ENCODE measurements at places on chromosomes 5 and 9.
A peak's percentile ranks its signal among the peaks of the same experiment; 100 is the strongest.

DNA sequence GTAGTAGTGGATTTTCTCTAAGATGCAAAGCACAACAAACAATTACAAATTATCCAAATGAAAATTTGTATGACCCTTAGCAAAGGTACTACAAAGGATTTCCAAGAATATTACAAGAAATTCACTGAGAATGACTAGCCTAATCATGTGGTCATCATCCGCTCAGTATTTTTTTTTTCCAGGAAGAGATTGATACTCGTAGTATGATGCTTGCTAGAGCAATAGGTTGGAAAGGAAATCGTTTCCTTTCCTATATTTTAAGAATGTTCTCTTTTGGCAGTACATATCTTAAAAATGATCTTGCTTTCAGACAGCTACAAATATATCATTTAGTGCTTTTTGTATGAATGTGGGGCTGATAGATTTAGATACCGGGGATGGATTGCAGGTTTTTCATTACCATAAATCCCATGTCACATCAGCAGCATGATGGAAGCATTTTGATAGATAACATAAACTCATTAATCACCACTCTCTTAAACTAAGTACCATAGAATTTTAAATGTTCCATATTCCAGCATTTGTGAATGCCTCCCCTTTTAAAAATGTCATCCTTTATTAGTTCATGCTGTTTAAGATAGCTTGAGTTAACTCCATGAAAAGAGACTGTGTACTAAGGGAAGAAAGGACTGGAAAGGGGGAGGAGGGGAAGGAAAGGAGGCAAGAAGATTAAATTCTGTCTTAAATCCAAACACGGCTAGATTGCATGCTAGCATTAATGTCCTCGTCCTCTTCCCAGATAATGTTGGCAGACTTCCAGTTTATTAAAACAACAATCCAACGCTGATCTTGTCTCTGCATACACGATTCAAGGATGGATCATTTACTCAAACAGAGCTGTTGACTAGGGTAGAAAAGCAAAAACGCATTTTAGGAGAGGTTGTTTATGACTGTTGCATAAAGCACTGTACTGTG is 311.7 kb upstream of the ZNF608 start:
- DNase-seq: peak; percentile 5

DNA sequence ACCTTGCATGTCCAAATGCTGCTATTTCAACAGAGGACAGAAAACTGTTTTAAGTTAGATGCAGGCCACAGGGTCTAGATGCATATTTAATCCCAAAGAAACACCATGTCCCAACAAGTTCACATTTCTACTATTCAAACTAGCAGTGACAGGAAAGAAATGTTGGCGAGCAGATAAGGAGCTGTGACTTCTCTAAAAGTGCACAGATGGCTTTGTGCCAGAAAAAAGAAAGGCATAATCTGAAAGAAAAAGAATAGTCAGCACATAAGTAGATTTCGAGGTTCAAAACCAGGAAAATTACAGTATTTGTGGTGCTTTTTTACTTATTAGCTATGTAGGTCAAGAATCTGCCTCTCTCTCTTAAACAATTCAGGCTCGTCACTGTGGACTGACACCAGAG is 178.3 kb downstream of the DNAH5 start:
- no peak for DNase-seq

DNA sequence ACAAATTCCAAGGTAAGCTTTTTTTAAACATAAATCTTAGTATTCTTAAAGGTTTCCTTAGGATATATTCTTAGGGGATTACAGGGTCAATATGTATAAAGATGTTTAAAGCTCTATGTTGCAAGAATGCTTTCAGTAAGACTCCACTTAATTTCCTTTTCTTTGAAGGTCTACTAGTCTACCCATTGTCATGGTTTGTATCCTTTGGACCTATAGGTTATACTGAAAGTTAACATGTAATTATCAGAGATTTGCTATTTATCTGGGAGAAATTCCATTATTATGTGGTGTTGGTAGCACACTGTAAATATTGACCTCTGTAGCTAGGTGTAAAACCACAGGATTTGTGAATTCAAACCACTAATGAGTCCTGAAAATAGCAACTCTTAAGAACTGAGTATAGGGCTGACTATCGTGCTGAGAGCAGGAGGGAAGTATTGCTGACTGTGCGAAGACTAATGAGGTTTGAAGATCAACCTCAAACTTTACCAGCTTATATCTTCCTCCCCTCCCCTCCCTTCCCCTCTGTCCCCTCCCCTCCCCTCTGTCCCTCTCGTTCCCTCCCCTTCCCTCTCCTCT is 85.6 kb downstream of the GADD45G start:
- DNase-seq: no peak

- DNase-seq: no peak
Measured at GRCh38 chr9:95493402-95493801, 23.4 kb downstream of the PTCH1 start.

DNA sequence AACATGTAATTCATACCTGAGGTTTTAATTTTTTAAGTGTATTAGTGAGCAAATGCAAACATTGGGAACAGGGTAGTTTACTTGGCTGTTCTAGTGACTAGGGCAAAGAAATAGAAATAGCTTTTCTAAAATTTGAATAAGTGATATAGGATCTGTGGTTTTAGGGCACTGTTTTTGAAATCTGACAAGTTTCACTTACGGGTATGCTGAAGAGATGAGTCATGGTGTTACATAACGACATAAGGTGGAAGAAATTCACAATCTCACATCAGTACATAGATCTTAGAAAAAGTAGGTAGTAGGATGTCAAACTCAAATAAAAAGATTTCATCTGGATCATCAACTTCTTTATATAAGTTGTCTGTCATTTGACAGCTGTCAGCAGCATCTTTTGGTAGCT is 772.3 kb downstream of the MAT2B start:
- DNase-seq: no peak

DNA sequence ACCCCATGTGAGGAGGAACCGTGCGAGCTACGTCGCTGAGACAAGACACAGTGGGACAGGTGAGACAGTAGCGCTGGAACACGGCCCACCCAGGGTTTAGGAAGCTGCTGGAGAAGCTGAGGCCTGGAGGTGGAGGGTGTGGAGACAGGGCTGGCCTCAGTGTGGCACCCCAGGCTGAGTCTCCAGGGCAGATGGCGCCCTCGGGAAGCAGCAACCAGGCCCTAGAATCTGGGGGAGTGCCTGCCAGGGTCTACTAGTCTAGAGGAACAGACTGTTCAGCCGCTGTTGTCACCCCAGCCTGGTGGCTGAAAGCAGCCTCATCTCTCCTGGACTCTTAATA is 4.6 kb upstream of the TERT start:
- no peak for DNase-seq

- no peak for DNase-seq
Measured at GRCh38 chr5:129096382-129096991, 1.9 kb downstream of the ISOC1 start.

GRCh38 chr9:101119206-101119819 is 90.8 kb downstream of the PLPPR1 start:
- DNase-seq: peak; percentile 60

- no peak for DNase-seq
Measured at GRCh38 chr5:150579462-150580400, 60.7 kb upstream of the SYNPO start.

DNA sequence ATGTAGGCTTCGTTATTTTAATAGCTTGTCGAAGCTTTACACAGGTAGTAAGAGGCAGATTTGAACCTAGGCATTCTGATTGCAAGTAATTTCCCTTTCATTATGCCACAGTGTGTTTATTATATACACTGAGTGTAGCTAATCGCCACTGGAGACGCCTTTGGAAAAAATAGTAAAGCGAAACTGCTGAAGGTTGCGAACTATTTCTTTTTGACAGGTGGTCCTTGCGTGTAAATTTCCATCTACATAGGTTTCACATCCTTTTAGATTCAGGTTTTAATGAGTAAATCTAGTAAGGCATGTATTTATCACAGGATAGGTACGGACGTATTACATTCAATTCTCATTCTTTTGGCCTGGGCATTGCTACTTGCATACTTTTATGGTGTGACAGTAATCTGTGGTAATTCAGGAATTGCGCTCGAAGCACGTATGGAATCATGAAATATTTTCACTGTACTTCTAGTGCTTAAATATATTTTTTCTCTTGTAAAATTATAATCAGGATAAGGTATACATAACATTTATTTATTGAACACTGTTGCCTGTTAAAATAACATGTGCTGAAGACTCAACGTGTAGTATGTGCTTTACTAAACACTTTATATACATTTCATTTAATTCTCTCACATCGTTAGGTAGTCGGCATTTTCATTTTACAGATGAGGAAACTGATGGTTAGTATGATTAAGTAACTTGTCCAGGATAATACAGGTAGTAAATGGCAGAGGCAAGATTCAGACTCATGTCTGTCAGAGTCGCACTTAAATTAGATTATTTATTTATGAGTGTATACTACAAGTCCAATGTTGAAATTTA is 1.8 kb downstream of the MARCHF6 start:
- DNase-seq: no peak

GRCh38 chr5:141773779-141774562 is 91.9 kb upstream of the ARAP3 start:
- DNase-seq: no peak

GRCh38 chr9:71744754-71745521 is 23.4 kb downstream of the CEMIP2 start:
- DNase-seq: no peak

DNA sequence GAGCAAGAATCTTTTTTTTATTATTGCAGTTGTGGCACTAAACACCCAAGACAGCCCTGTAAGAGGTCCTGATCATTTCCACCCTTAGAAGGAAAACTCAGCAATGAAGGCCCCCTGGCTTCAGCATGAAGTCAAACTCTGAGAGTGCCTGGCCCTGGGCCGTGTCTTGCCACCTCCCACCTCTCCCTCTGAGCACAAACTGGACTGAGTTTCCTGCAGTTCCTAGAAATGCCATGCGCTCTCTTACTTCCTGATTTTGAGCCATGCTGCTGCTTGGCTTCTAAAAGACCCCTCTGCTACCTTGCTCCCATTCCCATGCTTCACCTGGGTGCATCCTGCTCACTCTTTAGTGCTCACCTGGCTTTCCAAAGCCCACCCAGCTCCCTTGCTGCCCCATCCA is 140.4 kb upstream of the KLF9 start:
- DNase-seq: no peak

DNA sequence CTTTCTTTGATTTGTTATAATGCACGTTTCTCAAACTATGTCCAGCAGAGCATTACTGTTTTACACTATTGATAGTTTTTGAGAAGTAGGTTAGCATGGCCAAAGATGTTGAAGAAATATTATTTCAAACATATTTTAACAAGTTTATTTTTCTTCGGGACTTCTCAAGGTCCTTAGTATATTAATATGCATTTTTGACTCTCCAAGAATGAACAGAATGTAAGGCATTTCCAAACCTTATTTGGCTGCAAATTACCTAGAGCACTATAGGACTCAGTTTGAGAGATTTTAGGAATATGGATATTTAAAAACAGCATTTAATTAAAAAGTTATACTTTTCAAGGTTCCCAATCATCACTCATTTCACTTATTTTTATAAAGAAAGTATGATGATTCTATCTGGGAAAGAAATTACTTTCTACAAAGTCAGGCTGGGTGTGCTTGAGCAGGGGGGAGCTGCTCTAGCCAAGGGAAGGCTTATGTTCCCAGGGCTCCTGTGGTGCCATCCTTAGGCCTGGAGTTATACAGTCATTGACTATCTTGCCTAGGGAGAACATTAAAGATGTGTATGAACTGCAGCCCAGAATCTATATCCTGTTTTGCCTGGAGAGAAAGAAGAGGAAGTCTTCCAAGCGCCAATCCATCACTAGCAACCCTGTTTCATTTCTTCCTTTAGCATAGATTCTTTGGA is 27.6 kb upstream of the NREP start:
- DNase-seq: no peak

GRCh38 chr9:137575364-137575715 is 3.4 kb downstream of the DPH7 start:
- DNase-seq: no peak

GRCh38 chr9:133054966-133055365 is 6.8 kb upstream of the CEL start:
- no peak for DNase-seq
